ENCODE measurements at places on chromosomes 1 and 21.

DNA sequence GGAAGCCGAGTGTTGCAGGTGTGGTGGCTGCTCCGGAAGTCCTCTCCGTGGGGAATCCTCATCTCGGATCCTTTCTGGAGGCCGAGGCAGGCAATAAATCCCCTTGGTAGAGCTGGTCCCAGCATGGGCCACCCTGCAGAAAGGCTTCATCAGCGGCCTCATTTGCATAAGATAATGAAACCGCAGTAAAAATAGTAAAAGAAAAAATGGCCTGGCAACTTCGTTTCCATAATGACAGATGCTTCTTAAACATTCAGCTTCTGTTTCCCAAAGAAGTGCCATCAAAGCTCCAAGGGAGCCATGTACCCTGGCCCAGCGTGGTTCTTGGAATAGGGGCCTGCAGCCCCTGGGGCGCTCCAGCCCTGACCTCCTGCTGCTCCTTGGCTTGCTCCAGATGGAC lies 244.1 kb downstream of the GRIK3 start:
- no peak overlapping the region for H3K4me3 ChIP-seq
- DNase-seq = no peak
- no peaks in the 10 kb centered on the region for H3K4me1 ChIP-seq
- no peaks in the 10 kb centered on the region for H3K36me3 ChIP-seq
- H3K27me3 ChIP-seq = no peaks in the 10 kb centered on the region
- H3K27ac ChIP-seq = no peak overlapping the region

- peaks cover 4% of the 10 kb centered on the region for H3K36me3 ChIP-seq
- no peaks in the 10 kb centered on the region for H3K27me3 ChIP-seq
- no peak for DNase-seq
- no peak overlapping the region for H3K27ac ChIP-seq
These were observed 37.8 kb downstream of the RABGAP1L start for GRCh38 chr1:174197088-174197487.

DNA sequence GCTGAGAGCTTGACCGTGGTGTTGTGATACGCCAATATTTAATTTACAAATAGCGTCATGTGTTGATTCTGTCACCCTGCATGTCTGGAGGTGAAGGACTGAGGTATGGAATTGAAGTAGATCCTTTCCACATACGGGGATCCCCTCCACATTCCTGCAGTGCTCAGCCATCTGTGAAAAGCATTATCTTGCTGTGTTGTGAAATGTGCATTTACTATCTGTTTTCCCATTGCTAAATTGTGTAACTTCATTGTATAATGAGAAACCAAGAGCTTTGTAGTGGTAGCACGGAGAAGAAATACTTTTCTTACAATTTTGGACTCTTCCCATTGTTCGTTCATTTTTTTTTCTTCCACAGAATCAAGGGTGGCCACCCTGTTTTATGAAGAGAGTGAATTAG lies 577.3 kb upstream of the ZP4 start:
- no peaks in the 10 kb centered on the region for H3K36me3 ChIP-seq
- H3K4me3 ChIP-seq = no peak overlapping the region
- H3K27me3 ChIP-seq = no peaks in the 10 kb centered on the region
- H3K4me1 ChIP-seq = no peaks in the 10 kb centered on the region
- no peak overlapping the region for H3K27ac ChIP-seq

DNA sequence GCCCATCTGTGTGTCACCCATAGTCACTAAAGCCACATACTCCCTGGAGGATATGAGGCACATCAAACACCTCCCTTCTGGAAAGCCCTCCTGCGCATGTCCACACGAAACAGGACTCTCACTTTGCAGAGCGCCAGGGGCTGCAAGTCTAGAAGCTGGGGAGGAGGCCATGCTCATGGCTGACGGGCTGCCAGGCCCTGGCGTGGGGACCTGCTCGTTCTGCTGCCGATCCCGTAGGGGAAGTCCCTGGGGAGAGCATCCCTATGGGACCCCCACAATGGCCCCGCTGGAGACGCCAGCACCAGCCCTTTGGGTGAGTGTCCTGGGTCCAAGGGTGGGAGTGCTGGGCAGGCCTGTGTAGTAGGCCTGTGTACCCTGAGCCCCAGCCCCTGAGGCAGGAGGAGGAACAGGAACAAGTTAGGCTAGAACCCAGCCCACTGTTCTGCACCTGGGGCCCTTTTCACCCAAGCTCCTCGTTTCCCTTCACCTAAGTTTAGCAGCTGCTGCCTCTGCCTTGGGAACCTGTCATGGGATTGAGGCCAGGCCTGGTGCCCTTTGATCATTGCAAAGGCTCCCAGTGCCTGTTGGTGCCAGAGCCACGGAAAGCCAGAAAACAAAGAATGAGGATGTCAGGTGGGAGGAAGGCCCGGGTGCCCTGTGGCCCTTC lies 9.9 kb downstream of the FAM3B start:
- peaks cover 12% of the 10 kb centered on the region for H3K27me3 ChIP-seq
- H3K4me1 ChIP-seq = peaks cover 5% of the 10 kb centered on the region
- H3K36me3 ChIP-seq = no peaks in the 10 kb centered on the region
- no peak overlapping the region for H3K27ac ChIP-seq

- peaks cover 7% of the 10 kb centered on the region for H3K27me3 ChIP-seq
- no peak overlapping the region for H3K4me3 ChIP-seq
- no peak for DNase-seq
- H3K36me3 ChIP-seq = no peaks in the 10 kb centered on the region
These were observed 640.9 kb downstream of the NPHP4 start for GRCh38 chr1:5351366-5351765.

- no peak for DNase-seq
- H3K27me3 ChIP-seq = peaks cover 15% of the 10 kb centered on the region
- no peaks in the 10 kb centered on the region for H3K36me3 ChIP-seq
- no peaks in the 10 kb centered on the region for H3K4me1 ChIP-seq
These were observed 14.2 kb downstream of the RGS1 start for GRCh38 chr1:192589813-192590212.

All from activated T-helper 1 cell treated with anti-CD3 and anti-CD28 coated beads, Interleukin-12 subunit alpha, Interleukin-12 subunit beta, Interleukin-2, Interleukin-4 antibody, amounts not matched to agents 30 ng/mL and 10 ng/mL and 1 ng/mL, durations not matched to agents 14 hours and 24 hours and 36 hours (primary cell).